D721Med (cell line): ENCODE measurements at places on chromosomes 5 and 9.

GRCh38 chr9:22147813-22148527 lies 138.9 kb upstream of the CDKN2B start:
- no peak for DNase-seq

DNA sequence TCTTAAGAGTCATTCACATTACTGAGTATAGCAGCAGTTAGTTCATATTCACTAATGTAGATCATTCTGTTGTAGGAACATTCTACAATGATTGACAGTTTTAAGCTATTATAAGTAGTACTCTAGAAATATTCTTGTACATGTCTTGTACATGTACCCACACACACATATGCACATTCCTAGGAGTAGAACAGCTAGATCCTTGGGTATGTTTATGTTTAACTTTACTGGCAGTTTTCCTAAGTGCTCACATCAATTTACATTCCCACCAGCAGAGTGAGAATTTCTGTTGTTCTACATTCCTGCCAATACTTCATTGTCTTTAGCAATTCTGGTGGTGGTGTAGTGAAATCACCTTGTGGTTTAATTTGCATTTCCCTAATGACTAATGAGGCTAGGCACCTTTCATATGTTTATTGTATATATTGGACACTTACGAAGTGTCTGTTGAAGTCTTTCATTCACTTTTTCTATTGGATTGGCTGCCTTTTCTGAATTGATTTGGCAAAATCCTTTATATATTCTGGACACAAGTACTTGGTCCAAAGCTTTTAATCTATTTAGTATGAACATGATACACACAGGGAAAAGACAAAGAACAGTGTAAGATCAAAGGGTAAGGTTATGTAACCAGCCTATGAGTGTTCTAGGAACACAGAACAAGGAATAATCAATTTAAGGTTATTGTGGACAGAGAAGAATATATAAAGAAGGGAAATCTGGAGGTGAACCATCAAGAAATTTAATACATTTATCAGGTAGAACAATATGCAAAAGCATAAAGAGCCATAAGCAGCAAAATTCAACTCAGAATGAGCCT lies 95.6 kb downstream of the MLLT3 start:
- DNase-seq, result no peak

- DNase-seq, result no peak
Observed at GRCh38 chr5:3030511-3031165, 279.2 kb upstream of the IRX2 start.

- DNase-seq, result no peak
Observed at GRCh38 chr5:123433596-123433995, 10.4 kb upstream of the CEP120 start.

DNA sequence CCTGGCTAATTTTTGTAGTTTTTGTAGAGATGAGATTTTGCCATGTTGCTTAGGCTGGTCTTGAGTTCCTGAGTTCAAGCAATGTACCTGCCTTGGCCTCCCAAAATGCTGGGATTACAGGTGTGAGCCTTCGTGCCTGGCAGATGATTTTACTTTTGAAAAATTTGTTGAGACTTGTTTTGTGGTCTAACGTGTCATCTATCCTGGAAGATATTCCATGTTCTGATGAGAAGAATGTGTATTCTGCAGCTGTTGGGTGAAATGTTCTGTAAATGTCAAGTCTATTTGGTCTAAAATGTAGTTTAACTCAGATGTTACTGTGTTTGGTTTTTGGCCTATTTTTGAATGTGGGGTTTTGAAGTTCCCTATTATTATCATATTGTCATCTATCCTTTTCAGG lies 145.6 kb downstream of the XRCC4 start:
- DNase-seq, result no peak

DNA sequence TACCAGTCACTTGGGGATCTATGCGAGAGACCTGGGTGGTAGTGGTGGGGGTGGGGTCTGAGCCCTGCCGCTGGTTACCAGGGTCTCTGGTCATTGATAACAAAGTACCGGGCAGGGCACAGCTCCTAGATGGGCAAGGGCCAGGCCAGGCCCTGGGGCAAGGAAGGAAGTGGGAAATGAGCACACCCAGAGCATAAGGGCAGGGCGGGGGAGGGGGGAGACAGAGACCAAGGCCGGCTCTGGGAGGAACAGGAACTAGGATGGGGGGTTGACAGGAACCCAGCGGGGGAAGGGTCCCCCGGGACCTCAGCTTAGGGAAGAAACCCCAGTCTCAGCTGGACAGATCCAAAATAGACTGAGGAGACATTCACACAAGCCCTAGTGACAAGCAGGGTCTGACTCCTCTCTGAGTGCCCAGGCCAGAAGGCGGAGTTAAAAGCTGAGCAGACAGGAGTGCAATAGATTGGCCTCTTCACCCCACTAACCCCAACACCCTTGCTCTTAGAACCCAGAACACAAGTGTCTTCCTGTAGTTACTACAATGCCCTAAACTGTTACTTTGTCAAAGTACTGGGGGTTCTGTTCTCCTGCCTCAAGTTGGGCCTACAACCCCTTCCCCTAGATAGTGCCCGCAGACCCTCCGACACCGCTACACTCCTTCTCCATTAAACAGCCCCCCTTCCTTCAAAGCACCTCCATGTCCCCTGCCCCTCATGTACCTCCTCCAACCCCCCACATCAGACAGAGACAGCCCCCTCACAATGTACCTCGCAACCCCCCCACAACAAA lies 628 bp downstream of the ATOSB start:
- DNase-seq, result no peak

GRCh38 chr5:138472353-138472752 lies 7.1 kb downstream of the EGR1 start:
- DNase-seq, result no peak

GRCh38 chr9:6443661-6444060 lies 30.7 kb downstream of the UHRF2 start:
- DNase-seq, result no peak

DNA sequence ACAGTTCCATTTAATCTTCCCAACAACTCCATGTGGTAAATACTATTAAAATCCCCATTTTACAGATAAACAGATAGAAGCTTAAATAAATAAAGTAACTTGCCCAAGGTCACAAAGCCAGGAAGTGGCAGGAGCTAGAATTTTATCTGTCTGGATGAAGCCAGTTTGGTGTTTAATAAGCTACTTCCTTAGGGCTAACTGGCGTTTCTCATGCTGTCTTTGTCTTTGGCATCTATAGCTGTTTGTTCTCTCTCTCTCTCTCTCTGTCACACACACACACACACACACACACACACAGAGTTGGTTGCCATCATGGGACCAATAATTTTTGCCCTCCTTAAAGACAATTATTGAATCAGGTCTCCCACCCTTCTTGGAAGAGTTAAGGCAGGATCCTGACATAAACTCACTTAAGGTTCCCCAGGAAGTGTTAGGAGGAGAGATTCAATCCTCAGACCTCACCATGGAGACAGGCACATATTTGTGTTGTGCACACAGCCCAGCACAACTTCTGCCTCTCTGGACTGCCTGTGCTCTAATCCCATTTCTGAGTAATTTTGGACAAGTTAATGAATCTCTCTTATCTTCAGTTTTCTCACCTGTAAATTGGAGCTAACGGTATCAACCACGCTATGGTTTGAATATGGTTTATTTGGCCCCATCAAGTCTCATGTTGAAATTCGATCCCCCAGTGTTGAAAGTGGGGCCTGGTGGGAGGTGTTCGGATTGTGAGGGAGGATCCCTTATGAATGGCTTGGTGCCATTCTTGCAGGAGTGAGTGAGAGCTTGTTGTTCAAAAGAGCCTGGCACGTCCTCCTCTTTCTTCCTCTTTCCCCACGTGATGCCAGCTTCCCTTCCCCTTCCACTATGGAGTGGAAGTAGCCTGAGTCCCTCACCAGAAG lies 8.3 kb upstream of the ADRA1B start:
- DNase-seq, result no peak

GRCh38 chr5:178378527-178379484 lies 146.2 kb upstream of the PHYKPL start:
- DNase-seq, result no peak

DNA sequence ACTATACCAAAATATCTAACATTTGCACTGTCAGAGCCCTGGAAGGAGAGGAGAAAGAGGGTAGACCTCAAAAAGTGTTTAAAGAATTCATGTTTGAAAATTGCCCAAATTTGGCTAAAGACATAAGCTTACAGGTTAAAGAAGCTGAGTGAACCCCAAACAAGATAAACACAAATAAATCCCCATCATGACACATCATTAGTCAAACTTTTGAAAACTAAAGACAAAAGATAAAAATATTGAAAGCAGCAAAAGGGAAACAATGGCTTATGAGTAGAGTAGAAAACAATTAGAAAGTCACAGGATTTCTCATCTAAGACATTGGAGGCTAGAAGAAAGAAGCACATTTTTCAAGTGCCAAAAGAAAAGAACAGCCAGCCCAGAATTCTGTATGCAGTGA lies 6.1 kb upstream of the UBLCP1 start:
- no peak for DNase-seq

GRCh38 chr9:136570916-136571315 lies 25.1 kb upstream of the NOTCH1 start:
- DNase-seq, result no peak

DNA sequence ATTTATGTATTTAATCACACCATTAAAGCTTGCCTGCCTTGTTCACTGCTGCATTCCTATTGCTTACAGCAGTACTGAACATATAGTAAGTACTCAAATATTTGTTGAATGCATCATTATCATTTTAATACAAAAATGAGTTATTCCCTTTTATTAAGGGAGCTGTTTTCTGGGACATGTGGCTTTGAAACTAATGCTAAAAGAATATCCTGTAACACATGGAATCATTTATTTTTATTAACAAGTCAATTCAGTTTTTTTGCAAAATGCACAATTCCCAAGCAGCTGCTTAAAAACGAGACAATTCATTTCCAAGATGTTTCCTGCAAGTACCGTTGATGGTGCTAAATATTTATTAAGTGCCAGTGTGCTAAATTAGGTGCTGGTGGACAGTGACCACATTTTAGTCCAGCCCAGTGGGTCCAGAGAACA lies 148.3 kb upstream of the NR3C1 start:
- DNase-seq, result no peak

DNA sequence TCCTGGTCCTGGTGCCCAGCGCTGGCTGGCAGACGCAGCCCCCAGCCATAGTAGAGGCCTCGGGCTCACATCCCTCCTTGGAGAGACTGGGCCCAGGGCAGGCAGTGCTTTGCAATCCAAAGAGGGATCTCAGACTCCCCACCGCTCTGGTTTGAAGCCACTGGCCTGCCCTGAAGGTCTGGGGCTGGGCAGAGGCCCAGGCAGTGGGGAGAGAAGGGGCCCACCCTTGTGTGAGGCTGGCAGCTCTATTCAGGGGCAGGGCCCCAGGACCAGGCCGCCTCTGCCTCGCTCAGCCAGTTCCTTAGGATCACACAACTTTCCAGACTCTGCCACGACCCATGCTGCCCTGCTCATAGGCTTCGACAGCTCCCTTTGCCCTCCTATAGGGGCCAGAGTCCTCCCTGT lies 10.7 kb upstream of the SEC16A start:
- no peak for DNase-seq

GRCh38 chr5:77893225-77893860 lies 117.2 kb upstream of the TBCA start:
- no peak for DNase-seq
